ENCODE measurements at places on chromosomes 13 and 19.

GRCh38 chr13:45296259-45296658, 44.7 kb downstream of the TPT1 start:
- DNase-seq: no peak

DNA sequence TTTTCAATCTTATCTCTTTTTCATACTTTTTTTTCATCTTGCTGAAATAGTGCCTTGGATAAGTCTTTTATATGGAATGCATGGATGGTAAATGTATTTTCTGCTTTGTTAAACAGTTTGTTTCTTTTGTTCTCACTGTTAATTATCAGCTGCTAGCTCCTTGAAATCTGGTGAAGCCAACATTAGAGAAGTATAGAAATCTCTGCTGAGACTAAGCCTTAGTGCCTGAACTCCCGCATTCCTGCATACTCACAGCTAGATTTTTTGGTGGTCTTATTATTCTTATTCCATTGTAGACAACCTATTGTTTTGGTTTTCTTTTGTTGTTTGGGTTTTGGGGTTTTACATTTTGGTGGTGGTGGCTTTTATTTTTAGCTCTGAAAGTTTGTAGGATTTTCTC, 48.4 kb downstream of the DNAJC15 start:
- no peak for DNase-seq

- DNase-seq: no peak
These were observed 170.4 kb downstream of the NHLRC3 start for GRCh38 chr13:39208636-39209035.

GRCh38 chr19:2561895-2562294, 86.0 kb downstream of the GADD45B start:
- DNase-seq: no peak

GRCh38 chr13:98514288-98514687, 62.6 kb downstream of the STK24 start:
- DNase-seq: no peak

- DNase-seq: no peak
These were observed 8.9 kb upstream of the RSPH6A start for GRCh38 chr19:45824041-45824471.

DNA sequence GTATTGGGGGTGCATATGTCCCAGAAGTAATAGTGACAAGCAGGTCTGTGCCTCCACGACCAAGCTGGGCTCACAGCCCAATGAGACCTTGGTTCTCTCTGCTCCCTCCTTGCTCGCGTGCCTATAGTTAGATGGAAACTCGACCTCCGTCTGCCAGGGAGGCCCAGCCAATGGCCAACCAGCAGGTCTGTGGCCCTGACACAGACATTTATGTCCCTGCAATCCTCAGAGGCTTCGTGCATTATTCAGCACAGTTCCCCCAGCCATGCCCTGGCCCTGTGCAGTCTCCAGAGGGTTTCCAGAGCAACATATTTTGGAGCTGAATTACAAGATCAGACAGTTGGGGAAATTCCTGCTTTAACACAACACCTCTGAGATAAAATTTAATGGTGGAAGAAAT, 105.1 kb downstream of the UQCRFS1 start:
- no peak for DNase-seq

DNA sequence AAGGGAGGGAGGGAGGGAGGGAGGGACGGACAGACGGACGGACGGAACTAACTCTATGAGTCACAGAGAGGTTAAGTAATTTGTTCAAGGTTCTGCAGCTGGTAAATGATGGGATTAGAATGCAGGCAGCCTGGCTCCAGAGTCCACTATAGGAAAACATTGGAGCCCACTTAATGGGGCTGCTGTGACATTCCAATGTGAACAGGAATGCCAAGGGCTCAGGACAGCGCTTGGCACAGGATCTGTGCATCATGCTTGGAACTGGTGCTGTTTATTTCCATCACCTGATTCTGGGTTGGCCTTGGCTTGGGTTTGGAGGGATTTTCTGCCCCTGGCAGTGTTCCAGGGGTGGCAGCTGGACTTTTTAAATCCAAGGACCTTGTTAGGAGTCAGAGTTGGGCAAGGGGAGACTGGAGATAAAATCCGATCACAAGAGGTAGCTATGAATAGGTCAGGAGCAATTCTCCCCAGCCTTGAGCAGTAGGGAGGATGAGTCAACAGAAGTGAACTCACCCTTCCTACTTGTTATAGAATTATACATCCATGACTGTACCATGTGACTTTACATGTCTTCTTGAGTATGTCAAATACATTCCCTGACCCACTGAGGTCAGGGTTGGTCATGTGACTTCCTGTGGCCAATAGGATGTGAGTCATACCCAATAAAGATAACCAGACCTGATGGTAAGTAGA, 7.8 kb upstream of the HIF3A start:
- DNase-seq: peak; percentile 96

- DNase-seq: peak; percentile 29
These were observed 15.2 kb upstream of the PAK4 start for GRCh38 chr19:39110263-39110967.

GRCh38 chr19:13428352-13428751, 77.9 kb downstream of the CACNA1A start:
- DNase-seq: peak; percentile 10

DNA sequence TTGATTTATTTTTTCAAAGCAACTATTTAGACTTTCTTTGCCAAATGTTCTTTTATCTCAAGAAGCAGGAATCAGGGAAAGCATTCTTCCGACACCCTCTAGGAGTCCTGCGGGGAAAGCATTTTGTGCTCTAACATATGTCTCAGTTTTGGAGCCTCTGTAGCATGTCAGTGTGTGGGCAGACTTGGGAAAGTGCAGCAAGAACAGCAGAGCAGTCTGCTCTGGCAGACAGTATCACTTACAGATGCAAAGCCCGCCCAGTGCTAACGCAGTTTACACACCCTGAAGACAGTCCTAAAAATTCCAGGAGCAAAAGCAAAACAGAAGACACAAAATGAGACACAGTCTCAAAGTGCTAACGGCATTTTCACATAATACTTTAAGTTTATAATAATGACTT, 393.5 kb downstream of the KLF12 start:
- peak; percentile 3 for DNase-seq

- no peak for DNase-seq
These were observed 194.6 kb upstream of the NBEA start for GRCh38 chr13:34747507-34747906.

GRCh38 chr13:48161530-48162179, 66.8 kb upstream of the MED4 start:
- DNase-seq: no peak

DNA sequence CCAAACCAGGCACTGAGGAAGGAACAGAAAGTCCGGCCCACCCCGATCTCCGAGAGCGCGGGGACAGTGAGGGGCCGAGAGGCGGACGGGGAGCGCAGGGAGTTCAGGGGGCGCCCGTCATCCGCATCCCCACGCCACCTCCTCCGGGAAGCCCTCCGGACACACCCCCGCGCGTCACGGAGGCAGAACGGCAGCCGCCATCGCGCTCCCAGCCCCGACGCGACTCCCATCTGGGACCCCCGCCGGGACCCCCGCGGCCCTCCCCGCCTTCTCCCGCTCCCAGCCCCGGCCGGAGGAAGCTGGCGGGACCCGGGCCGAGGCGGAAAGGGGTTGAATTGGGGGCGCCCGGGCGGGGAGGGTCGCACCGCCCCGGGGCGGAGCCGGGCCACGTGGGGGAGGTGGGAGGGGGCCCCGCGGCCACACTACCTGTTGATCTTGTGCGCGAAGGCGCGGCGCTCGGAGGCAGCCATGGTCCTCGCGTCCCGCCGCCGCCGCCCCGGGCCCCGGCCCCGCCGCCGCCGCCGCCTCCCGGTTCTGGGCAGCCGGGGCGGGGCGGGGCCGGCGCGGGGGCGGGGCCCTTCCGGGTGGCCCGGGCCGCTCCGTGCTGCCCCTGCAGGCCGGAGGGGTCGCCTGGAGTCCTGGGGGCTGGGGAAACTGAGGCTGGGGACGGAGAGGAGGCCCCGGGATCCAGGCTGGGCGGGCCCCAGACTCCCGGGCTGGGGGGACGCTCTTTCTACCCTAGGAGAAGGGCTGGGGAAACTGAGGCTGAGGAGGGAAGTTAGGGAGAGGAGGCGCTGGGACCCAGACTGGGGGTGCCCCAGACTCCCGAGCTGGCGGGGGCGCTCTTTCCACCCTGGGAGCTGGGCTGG, at the start of gene DOCK6:
DOCK6 (minus strand) TSS at position 554 of the 869 bp plus-strand sequence; CDS start at position 470, 84 bp downstream.
- DNase-seq: peak; percentile 28

DNA sequence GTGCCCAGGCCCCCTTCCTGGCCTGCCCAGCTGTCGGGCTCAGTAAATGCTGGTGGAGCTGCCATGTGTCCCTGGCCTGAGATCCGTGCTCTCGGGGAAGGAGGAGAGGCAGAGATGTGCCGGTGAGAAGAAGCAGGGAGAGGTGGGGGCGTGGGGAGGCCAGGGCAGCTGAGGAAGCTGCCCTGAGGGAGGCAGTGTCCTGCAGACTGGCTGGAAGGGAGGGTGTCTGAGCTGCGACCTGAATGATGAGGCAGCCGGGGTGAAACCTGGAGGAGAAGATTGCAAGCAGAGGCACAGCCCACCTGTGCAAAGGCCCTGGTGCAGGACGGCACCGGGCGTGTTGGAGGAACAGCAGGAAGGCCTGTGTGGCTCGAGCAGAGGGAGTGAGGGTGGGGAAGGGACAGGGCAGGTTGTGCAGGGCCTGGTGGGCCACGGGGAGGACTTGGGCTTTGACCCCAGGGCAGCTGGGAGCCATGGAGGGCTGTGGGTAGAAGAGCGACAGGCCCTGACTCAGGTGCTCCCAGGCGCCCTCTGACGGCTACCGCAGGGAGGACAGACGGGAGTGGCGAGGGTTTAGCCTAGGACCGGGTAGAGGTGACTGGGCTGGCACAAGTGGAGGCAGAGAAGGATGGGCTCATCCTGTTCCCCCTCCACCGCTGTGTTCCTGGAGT, 14.0 kb upstream of the CELF5 start:
- peak; percentile 14 for DNase-seq
